Left ventricle myocardium inferior (tissue), 1 donor: ENCODE measurements at places on chromosomes 4 and X. TPM values are rescaled to one million over a fixed set of nuclear protein-coding genes. Genes with fewer than 3 reads are reported as not detected.

The SSX4B gene
- not detected for total RNA-seq

The TMSB15A gene
- total RNA-seq = not detected

- no peak for DNase-seq
Observed at GRCh38 chr4:91076147-91076546, 949.0 kb downstream of the CCSER1 start.

DNA sequence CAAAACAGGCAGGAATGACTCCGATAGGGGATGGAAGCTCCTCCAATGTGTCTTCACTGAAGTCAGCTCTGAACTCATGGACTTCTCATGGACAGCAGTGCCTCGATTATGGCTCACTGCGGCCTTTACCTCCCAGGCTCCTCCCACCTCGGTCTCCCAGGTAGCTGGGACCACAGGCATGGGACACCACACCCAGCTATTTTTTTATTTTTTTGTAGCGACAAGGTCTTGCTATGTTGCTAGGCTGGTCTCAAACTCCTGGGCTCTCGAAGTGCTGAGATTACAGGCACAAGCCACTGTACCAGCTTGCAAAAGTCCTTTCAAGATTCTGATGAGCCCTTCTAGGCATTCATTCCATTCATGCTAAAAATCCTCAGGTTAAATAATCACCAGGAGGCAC is 181.5 kb downstream of the NSUN7 start:
- no peak for DNase-seq

GRCh38 chr4:153611679-153612078 is 72.4 kb upstream of the TLR2 start:
- DNase-seq = no peak

- no peak for DNase-seq
Observed at GRCh38 chr4:2301806-2302205, 39.9 kb upstream of the MXD4 start.

DNA sequence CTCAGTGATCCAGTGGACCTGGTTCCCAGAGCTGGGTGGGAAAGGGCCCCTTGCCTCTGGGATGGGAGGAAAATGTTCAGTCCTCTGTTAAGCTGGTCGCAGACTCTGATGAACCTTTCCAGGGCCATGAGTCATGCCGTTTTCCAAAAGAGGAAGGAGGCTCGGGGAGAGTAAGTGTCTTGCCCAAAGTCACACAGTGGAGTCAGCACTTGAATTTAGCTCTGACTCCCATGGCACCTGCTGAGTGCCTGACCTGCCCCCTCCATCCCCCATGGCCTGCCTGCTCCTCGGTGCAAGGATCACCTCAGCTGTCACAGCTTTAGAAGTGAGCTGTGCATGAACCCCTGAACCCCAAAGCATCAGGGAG is 14.0 kb upstream of the KIAA0232 start:
- no peak for DNase-seq

DNA sequence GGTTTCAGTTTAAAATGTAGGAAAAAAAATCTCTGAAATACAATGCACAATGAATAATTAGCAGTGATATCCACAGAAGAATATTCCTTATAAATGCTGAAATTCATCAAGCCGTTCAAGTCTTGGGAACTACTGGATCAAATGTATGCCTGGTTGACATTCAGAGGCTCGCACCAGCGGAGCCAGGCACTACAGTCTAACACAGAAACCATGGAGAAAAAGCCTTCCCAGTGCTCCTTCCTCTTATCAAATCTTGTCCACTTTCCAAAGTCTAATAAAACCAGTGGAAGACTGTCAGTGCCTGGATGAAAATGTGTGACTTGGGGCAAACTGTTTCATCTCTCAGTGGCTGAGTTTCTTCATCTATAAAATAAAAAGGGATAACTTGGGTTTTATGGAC is 35.9 kb downstream of the CENPU start:
- DNase-seq = no peak

- no peak for DNase-seq
Observed at GRCh38 chr4:10731690-10732089, 47.1 kb upstream of the CLNK start.

DNA sequence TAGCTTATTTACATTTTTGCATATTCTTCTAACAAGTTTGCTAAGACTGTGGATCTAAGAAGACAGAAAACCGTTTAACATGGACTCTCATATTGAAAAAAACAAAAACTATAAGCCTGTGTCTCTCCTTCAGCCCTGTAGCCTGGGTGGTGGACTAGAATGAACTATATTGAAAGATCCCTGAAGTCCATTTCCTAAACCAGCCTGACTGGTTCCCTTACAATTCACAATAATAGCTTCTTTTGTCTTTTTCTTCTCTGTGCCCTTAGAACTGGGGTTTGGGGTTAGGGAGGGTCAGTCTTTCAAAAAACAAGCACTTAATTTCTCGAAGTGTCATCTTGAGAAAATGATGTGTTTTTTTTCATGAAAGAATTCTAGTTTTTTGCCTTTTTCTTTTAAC is 59.0 kb downstream of the GSTCD start:
- DNase-seq = no peak

DNA sequence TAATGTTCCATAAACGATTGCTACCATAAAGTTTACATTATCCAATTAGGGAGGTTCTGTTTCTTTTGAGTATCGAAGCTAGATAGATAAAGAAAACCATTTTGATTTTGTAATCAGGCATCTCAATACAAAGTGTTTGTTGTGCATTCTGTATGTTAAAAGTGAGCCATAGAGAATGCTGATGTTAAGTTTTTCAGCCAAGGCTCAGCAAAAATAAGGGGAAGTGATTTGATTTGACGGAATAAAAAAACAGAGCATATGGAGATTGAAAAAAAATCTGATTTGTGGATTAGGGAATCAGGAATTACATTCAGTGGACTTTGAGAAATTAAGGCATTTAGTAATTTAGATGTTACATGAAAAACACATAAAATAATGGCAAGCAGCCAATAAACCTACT is 314.8 kb downstream of the PPP3CA start:
- no peak for DNase-seq

GRCh38 chr4:18063079-18063478 is 41.5 kb upstream of the LCORL start:
- no peak for DNase-seq
